Substantia nigra (tissue), 51 donors: ENCODE measurements at places on chromosomes 3 and 15.

- DNase-seq: peak; percentile 4
Observed at GRCh38 chr3:157865352-157866000, 240.7 kb downstream of the SHOX2 start.

GRCh38 chr3:161316006-161316689, 55.2 kb downstream of the SPTSSB start:
- DNase-seq: no peak

DNA sequence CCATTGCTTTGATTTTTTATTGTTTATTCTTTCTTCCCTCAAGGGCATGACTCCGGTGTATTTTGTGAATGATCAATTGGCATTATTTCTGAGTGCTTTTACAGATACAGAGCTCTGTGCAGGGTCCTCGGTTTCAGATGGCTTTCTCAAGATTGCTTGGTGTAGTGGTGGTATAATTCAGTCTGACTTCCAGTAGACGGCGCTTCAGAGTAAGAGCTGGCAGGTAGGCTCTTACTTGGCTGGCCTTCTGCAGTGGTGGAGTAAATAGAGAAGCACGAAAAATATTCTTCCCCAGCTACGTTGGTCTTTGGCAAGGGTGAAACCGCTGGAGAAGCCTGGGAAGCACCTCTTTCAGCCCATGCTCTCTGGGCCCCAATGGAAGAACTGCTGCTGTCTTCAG, 723.0 kb upstream of the BCHE start:
- DNase-seq: no peak

- no peak for DNase-seq
Observed at GRCh38 chr15:89196241-89196640, 25.1 kb downstream of the RLBP1 start.

DNA sequence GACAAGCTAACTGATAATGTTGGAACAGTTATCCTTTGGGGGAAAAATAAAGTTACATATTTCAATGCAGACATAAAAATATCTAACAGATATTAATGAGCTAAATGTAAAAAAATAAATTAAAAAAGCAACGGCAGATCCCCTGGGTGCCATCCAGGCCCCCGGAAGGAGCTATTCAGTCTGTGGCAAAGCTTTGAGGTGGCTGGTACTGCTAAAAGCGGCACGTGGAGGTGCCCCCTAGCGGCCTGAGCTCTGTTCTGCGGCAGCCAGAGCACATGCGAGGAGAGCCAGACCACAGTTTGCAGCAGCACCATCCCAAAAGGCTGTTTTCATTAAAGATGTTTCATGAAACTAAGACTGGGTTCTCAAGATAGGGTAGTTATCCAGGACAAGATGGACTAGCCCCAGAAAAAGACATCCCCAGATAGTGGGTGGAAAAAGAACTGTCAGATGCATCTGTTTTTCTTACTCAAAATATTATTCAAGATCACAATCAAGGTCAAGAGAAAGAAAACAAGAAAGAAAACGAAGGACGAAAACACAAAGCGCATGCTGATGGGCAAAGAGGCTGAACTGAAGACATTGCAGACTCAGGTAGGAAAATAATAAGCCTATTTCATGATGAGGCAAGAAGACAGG, 18.7 kb downstream of the AP3S2 start:
- peak; percentile 82 for DNase-seq

DNA sequence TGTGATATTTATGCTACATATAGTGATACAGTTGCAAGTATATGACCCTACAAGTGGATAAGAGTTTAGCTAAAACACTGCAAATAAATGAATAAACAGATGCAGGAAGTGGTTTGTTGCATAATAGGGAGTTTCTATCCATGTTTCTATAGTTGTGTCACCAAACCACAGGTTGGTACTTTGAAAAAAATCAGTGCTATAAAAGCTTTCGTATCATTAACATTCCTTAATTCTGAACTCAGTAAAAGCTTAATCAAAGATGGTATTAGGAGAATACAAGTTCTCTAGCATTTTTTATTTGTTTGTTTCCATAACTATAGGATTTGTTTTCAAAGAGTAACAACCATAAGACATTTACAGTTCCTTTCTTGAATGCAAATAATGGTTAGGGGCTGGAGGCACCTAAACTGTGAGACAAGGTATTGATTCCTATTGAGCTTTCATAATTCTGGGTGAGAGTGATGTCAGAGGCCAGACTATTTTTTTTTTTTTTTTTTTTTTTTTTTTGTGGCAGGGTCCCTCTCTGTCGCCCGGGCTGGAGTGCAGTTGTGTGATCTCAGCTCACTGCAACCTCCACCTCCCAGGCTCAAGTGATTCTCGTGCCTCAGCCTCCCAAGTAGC, 29.6 kb downstream of the CPOX start:
- DNase-seq: no peak

- DNase-seq: no peak
Observed at GRCh38 chr15:73803806-73804205, 50.7 kb upstream of the INSYN1 start.

- no peak for DNase-seq
Observed at GRCh38 chr3:27758083-27758482, 36.0 kb upstream of the EOMES start.

GRCh38 chr3:133037436-133037835, 755 bp upstream of the TMEM108 start:
- no peak for DNase-seq

GRCh38 chr15:31269816-31270575, 56.6 kb upstream of the KLF13 start:
- no peak for DNase-seq

GRCh38 chr3:171854649-171855305, 11.6 kb downstream of the TMEM212 start:
- no peak for DNase-seq

GRCh38 chr15:22954326-22954725, 25.8 kb downstream of the CYFIP1 start:
- DNase-seq: no peak

- DNase-seq: no peak
Observed at GRCh38 chr3:131901686-131902085, 133.1 kb downstream of the CPNE4 start.

- DNase-seq: no peak
Observed at GRCh38 chr3:56825567-56826438, 24.1 kb upstream of the ARHGEF3 start.

- no peak for DNase-seq
Observed at GRCh38 chr3:108091498-108092250, 843 bp upstream of the CD47 start.

DNA sequence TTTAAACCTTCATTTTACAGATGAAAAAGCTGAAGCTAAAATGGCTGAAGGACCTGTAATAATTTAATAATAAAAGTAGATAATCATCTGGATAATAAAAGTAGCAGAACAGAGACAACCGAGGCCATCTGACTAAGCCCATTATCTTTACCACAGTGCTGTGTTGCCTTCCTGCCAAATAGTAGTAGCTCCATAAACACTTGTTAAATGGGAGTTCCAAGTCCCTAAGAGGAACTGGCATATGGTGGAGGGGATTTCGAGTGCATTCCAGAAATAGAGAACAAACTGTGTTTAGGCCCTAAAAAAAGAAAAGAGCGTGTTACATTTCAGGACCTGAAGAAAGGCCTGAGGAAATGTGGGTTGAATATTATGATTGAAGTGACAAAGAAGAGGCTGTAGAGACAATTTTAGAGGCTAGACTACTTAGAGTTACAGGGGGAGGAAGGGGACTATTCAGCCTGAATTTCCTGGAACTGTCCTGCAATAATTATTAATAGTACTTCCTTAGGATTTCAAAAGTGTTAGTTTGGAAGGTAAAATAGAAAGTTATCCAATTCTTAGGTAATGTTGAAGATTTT, 424.3 kb downstream of the ROBO2 start:
- no peak for DNase-seq

DNA sequence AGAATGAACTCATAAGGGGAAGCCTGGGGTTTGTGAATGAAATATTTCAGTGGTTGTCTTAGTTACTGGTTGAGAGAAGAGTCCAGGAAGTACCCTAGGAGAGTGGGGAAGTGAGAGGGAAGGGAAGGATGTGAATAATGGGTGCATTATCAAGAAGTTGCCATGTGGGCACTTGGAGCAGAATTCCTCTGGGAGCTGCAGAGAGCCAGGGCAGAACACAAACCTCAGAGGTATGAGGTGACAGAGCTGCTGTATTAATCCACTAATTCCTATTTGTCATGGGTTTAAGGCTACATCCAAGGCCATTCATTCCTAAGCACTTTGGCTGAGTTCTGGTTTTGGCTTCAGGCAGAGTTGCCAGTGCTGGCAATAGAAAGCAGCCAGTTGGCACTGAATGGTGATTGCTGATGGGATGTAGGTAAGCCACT, 29.0 kb downstream of the NDUFB4 start:
- DNase-seq: no peak

DNA sequence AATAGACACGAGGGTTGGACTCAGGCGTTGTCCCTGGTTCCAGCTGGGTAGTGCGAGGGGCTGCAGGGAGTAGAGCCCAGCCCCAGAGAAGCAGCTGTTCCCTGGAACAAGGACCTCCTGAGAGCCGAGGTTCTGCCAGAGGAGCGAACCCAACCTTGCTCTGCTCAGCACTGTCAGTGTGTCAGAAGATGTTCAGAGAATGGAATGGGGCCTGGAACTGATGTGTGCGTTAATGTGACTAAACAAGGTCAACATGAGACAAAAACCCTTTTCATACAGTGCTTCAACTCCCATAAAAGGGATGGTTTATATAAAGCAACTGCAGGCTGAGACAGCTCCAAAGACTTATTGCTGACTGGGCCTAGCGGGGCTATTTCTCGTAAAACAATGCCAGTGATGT, 35.5 kb upstream of the HACD2 start:
- DNase-seq: no peak

GRCh38 chr3:37050282-37050681, 57.0 kb downstream of the MLH1 start:
- peak; percentile 32 for DNase-seq

DNA sequence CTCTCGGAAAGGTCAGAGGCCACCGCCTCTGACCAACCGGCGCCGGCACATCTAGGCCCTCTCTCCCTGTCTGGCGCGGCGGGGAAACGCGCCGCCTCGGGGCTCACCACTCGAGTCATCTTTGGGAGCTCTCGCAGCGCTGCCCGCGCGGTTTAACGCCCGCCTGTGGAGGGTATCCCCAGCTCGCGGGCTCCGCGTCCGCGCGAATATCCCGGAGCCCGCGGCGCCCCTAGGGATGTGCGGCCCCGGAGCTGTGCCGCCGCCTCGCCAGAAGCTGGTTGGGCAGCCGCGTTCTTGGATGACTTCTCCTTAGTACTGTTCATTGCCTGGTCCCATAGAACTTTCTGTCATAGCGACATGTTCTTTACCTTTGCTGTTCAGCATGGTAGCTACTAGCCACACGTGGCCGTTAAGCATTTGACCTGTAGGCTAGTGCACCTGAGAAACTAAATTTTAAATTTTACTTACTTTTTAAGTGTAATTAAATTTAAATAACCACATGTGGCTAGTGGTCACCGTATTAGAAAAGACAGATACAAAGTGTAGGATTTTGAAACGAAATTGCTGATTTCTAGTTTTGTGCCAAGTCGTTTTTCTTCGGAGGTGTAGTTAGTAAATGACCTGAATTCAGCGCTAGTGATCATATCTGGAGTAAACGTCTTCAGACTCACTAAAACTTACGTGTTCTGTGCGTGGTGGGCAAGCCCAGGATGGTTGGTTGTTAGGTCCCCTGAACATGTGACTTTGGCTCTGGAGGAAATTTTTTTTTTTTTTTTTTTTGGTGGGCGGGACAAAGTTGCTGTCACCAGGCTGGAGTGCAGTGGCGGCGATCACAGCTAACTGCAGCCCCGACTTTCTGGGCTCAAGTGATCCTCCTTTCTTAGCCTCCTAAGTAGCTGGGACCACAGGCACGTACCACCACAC, 835 bp downstream of the ARIH2 start:
- DNase-seq: no peak

- no peak for DNase-seq
Observed at GRCh38 chr15:74630284-74631086, 14.8 kb downstream of the CLK3 start.

DNA sequence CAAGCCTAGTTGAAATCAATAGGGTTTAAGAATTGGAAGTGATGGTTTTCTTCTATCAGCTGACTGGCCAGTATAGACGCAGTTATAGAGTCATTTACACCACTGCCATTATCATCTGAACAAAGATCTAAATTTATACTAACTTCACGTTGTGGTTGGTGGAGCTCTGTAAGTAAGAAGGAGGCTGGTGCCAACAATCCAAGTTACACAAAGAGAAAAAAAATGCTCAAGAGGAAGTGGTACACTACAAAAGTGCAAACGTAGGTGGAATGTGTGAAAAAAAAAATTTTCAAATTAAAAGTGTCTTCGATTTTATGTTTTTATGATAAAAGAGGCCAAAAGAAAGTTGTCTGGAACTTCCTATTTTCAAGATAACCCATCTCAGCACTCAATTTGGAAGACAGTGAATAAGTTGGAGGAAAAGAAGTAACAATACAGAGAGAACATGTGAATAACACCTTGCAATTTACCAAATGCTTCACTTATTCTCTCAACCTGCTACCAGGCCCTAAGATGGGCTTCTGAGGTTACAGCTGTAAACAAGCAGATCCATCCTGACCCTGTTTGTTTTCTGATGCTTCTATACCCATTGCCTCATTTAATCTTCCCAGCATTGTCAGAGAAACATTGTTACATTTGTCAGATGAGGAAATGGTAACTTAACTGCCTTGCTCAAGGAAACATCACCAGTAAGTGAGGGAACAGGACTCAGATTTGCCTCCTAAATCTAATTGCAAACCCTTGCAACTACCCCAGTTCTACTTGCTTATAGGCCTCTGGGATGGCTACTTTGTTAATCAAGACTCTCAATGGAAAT, 12.0 kb upstream of the TASOR start:
- no peak for DNase-seq

GRCh38 chr3:65314916-65315315, 627.1 kb upstream of the ADAMTS9 start:
- DNase-seq: no peak

GRCh38 chr15:65208647-65209046, 2.6 kb downstream of the CILP start:
- DNase-seq: no peak

DNA sequence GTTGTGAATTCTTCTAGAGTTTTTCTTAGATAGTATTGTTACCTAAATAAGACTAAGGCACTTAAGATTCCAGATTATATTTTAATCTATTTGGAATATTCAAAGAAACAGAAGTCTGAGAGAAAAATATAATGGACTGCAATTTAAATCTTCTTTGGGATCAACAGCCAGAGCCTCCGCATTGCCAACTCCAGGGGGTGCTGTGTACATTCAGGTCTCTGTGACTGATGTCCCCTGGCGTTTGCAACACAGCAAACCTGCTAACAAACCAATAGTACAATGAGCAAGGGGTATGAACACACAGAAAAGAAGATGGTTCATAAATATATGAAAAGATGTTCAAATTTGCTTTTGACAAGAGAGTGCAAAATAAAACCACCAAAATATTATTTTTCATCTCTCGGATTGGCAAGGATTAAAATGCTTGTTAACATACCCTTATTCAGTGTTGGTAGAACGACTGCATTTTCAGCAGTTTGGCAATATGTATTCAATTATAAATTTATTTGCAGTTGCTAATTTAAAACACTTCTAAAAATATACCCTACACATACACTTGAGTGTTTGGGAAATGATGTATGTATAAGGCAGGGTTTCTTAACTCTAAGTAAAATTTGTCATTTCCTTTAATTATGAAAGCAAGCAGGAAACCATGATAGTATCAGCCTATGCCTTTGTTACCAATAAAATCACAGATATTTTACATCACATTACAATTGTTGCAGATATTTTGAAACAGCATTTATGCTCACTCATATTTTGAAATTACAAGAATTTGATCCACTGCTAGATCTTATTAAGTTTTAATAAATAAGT, 16.1 kb upstream of the TM4SF1 start:
- no peak for DNase-seq

GRCh38 chr3:171825222-171825828, 15.0 kb upstream of the PLD1 start:
- no peak for DNase-seq
